ENCODE measurements at places on chromosomes 3 and 15. TPM values are rescaled to one million over a fixed set of nuclear protein-coding genes. Genes with fewer than 3 reads are reported as not detected.
A peak's percentile ranks its signal among the peaks of the same experiment; 100 is the strongest.

Gene RASGRP1
- 0.31 TPM for total RNA-seq

GRCh38 chr3:157159037-157159761 is 748 bp downstream of the CCNL1 start:
- peak; percentile 74 for DNase-seq

DNA sequence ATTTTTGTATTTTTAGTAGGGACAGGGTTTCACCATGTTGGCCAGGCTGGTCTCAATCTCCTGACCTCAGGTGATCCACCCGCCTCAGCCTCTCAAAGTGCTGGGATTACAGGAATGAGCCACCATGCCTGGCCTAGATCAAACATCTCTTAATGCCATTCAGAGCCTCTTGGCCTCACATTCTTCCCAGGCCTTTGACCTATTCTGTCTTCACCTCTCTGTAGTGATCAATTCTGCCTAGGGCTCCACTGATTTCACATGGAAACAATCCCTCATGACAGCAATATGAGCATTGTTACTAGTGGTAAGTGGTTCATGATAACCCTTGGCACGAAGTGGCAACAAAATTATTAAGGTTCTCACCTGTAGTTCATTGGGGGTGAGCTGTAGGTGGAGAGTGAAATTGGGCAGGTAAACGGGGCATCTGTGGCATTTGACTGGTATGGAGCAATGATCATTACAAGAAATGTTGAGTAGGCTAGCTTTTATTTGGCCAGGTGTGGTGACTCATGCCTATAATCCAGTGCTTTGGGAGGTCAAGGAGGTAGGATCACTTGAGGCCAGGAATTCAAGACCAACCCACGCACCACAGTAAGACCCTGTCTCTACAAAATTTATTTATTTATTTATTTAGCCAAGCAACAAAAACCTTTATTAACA is 4.8 kb upstream of the ARPIN start:
- DNase-seq: no peak

DNA sequence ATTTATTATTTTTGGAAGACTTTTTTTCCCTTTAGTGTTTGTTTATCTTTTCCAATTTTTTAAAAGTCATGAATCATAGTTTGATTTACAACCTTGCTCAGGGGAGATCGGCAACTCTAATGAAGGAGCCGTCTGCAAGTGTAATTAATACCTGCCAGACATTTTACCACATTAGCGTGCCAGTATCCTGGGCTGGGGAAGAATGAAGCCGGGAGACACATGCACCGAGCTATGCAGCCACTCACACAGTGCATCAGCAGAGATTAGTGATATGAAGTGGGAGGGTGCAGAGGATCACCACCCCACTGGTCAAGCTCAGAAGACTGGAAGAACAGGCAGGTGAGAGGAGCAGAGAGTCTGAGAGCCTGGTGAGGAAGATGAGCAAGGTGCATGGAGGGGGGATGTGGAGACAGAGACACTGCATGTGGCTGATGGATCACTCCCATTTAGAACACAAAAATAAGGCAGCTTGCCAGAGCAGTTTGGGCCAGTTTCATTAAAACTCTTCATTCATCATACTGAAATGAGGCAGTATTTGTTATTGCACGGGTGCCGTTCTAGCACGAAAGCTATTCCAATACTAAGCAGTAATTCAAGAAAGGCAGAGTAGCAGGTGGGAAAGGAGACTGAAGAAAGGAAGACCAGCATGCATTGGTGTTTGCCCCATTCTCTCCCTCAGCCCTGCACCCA is 821.6 kb downstream of the TUSC7 start:
- no peak for DNase-seq

Gene TMEM207
- not detected for total RNA-seq

GRCh38 chr3:46896386-46896785 is 18.9 kb downstream of the PTH1R start:
- DNase-seq: no peak

DNA sequence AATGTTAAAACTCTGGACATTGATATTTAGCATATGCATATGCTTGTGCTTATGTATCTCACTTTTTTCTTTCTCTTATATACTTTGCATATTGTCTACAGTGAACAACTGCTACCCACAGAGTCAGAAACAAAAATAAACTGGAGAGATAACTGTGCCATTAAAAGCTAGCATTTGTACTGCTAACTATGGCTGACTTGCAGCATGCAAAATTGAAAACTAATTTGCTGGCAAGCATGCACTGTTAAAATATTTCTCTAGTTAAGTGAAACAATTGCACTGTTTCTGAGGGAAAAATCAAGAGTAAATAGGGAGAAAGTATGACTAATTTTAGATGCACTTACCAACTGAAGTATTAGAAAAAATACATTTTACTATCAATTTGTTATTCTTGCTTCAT is 177.8 kb downstream of the CBLB start:
- no peak for DNase-seq

Gene THRB
- 10.5 TPM for total RNA-seq

GRCh38 chr3:25235031-25235430 is 193.0 kb upstream of the RARB start:
- no peak for DNase-seq

GRCh38 chr3:110984456-110985250 is 87.0 kb upstream of the NECTIN3 start:
- DNase-seq: no peak
